Posterior vena cava (tissue), 2 donors: ENCODE measurements at places on chromosomes 13 and 19. TPM values are rescaled to one million over a fixed set of nuclear protein-coding genes. Genes with fewer than 3 reads are reported as not detected.
A peak's percentile ranks its signal among the peaks of the same experiment; 100 is the strongest.

LGALS7B gene
- total RNA-seq, result not detected

SETDB2 gene
- 11.0 TPM for total RNA-seq

GRCh38 chr19:48169939-48170803 lies at the start of the genes LIG1 and ZSWIM9:
TSS of gene LIG1 (minus strand) at chr19:48170344. CDS start at chr19:48165566, 4,778 bp downstream.
TSS of gene ZSWIM9 (plus strand) at chr19:48170680. CDS start at chr19:48171803, 1,123 bp downstream.
- peak; percentile 97 for DNase-seq

DNA sequence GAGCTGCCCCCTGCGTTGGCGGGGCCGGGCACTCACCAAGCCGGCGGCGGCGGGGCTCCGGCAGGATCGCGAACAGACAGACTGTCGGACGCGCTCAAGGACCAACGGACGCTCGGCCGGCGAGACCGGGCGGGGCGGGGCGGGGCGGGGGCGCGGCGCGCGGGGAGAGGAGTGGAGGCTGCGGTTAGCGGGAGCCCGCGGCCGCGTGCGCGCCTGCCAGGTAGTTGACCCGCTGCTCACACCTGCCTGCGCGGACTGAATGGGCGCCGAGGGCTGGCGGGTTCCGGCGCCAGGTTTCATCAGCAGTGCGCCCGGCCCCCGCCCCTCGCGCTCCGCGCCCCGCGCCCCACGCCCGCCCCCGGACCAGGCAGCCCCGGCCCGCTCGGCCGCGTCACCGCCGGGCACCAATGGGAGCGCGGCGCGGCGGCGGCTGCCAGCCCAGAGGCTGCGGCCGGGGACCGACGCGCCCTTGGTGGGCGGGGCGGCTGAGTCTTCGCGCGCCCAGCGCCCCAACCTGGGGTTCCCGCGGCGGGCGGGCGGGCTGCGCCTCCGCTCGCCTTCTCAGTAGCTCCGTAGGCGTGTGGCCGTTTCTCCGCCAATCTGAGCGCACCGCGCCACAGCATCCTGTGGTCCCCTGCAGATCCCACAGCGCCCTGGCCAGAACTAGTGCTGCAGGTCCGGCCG lies at the start of gene SLC7A1:
Gene SLC7A1 (minus strand): TSS at position 309 of the 684 bp plus-strand sequence. CDS start 59,500 bp downstream, outside the sequence.
- peak; percentile 92 for DNase-seq

DNA sequence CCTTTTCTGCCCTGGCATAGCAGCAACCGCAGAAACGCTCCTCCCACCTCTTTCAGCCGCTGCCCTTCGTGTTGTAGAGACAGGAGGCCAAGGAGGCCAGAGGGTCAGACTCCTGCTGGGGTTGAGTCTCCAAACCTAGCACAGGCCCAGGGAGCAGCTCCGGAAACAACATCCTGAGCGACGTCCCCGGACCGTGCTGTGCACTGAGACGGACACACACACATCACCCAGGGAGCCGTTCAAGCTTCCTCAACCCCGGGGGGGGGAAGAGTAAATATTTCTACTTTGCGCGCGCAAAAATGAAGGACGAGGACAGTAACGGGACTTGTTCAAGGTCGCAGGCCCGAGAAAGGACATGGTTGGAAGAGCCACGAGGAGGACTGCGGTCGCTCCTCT lies 657 bp downstream of the ZNF550 start:
- DNase-seq, result no peak

CGB5 gene
- total RNA-seq, result not detected

ZNF675 gene
- 6.6 TPM for total RNA-seq

DNA sequence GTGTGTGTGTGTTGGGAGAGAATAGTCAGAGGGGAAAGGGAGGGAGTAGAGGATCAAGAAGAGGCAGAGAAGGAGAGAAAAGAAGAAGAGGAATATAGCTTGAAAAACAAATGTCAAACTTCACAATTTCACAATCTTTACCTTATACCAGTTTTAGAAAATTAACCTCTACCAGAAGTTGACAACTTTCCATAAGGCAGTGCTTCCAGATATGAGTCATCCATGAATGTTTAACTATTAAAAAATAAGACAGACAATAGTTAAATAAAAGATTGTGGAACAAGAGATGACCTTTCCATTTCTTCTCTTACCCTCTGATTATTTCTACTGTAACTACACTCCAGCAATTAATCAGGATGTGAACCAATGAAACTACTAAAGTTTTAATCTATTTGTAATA lies 229.4 kb downstream of the ITGBL1 start:
- no peak for DNase-seq

DNA sequence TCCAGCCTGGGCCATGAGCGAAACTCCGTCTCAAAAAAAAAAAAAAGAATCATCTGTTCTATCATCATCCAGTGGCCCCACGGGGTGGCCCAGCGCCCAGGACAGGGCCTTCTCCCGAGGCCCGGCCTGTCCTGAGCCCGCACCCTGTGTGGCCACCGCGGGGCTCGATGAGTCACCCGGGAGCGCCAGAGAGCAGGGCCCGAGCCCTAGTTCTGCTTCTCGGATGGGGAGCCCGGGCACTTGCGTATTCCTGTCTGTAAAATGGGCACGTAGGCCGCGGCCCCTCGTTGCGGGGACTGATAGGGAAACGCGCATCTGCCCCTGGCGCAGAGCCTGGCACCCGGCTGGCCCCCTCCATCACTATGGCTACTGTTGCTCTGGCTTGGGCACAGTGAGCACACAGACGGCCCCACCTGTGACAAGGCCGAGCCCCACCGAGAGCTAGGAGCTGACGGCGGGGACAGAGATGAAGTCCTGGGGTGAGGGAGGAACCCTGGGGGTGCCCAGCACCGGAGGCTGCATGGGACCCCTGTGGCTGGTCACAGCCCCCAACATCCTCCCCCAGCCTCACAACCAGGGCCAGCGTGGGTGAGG lies 21.3 kb upstream of the UQCR11 start:
- no peak for DNase-seq

- DNase-seq, result no peak
Observed at GRCh38 chr13:110683203-110683883, 22.6 kb downstream of the CARS2 start.

DNA sequence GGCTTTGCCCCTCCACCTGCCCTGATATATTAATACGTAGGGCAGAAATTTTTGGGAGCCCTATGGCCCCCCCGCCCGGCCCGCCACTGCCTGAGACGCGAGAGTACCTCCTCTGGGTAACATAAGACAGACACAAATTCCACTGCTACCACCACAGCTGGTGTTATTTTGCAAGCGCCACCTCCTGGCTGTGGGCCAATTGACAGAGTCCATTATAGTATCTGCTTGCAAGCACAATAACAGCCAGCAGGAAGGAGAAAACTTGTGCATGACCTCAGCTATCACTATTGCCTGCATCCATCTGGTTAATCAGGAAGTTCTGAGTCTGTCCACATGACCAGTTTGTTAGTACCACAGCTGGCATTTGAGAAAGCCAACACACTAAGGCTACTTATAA lies 25.3 kb upstream of the OR10H2 start:
- DNase-seq, result peak; percentile 93

GRCh38 chr19:7874076-7874896 lies at the start of gene PRR36:
TSS of gene PRR36 (minus strand) at chr19:7874390. CDS start at chr19:7873689, 701 bp downstream.
- DNase-seq, result no peak

- no peak for DNase-seq
Observed at GRCh38 chr19:50434525-50434924, 1.8 kb downstream of the MYBPC2 start.

GRCh38 chr13:98975822-98976261 lies 2.0 kb downstream of the DOCK9 start:
- no peak for DNase-seq

OR10H1 gene
- 0.05 TPM for total RNA-seq

DNA sequence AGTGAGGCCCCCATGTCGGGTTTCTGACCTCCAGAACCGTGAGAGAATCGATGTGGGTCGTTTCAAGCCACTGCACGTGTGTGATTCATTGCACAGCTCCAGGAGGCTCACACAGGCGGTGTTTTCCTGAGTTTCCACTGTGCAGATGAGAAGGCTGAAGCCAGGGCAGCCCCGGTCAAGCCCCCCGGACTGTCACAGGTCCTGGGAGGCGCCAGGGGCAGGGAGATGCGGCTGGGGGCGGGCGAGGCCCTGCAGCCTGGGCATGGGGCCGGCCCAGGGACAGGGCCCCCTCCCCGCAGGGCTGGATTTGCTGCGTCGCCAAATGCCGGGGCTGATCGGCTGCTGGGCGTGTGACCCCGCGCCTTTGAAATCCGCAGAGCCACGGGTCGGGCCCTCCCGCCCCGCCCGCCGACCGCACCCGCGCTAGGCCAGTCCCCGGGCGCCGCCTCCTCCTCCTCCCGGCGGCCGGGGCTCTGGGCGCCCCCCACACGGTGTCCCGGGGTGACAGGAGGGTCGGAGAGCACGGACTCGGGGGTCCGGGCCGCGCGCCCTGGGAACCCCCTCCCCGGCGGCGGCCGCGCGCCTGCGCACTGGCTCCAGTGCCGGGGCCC lies 9.9 kb upstream of the MKNK2 start:
- DNase-seq, result peak; percentile 92

GRCh38 chr19:52138983-52139251 lies 821 bp downstream of the ZNF616 start:
- no peak for DNase-seq

LILRB3 gene
- 14.6 TPM for total RNA-seq

KLK12 gene
- total RNA-seq, result not detected

DNA sequence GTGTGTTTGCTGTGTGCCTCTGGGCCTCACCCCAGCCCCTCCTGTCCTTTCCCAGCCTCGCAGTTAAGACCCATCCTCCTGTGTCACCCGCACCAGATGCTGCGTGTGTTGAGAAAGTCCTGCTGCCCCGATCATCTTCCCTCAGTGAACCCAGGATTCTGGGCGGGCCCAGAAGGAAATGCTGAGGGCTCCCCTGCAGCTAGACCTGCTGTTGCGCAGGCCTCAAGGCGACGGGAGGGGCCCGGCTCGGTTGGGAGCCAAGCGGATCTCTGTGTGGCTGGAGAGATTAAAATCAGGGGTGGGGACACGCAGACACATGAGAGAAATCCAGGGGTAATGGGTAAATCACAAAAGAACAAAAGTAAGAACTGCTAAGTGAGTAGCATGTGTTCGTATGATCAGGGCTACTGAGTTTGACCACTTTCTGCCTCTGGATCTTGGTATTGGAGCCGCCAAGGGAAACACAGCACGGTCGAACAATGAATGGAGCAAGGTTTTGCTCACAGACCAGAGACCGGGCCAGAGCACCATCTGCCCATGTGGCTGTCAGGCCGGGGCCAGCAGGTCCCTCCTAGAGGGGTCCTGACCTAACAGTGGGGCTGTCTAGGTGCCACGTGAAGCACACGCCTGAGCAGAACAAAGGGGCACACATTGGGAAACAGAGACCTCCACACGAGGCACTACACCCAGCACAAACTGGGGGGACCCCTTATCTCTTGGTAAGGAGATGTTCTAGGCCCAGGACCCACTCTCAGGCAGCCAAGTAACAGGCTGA lies 7.1 kb downstream of the ZSCAN1 start:
- DNase-seq, result no peak

DNA sequence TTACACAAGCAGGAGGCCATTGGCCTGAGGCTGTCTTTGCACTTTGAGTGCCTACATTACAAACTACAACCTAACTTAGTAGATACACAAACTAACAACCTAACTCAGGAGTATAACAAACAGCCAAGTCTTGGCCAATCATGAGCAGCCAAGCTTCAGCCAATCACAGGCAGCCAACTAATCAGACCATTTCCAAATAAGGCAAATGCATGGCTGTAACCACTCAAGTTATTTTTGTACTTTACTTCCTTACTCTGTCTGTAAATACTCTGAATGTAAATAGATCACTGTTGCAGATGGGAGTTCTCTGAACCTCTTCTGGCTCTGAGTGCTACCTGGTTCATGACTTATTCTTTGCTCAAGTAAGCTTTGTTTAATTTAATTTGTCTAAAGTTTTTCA lies 748.1 kb upstream of the SGCG start:
- no peak for DNase-seq

DNA sequence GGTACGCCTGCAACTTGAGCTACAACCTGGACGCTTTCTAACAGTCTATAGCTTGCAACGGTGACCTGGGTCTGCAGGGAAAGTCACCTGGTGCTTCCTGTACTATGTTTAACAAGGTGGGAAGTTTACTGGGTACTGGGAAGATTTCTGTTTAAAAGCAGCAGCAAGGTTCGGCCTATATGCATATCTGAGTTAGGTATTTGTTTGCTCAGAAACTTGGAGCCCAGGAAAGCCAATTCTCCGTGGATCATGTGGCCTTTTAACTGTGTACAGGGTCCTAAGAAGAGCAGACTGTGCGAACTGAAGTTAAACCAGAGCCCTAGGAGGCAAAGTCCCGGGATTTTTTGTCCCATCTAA lies 103.1 kb downstream of the STK24 start:
- DNase-seq, result no peak

- no peak for DNase-seq
Observed at GRCh38 chr19:33234736-33235135, 9.1 kb upstream of the SLC7A10 start.

- no peak for DNase-seq
Observed at GRCh38 chr13:29577136-29578051, 18.1 kb downstream of the SLC7A1 start.

GRCh38 chr13:53560556-53560955 lies 531.9 kb downstream of the OLFM4 start:
- DNase-seq, result no peak

GRCh38 chr13:95547531-95548167 lies 4.9 kb upstream of the CLDN10 start:
- no peak for DNase-seq

- DNase-seq, result no peak
Observed at GRCh38 chr13:40159736-40160135, 504.3 kb downstream of the COG6 start.

- peak; percentile 84 for DNase-seq
Observed at GRCh38 chr13:24271601-24272451, 37.6 kb upstream of the C1QTNF9 start.

CYP2A13 gene
- not detected for total RNA-seq

ELL gene
- total RNA-seq, result 19.5 TPM

DNA sequence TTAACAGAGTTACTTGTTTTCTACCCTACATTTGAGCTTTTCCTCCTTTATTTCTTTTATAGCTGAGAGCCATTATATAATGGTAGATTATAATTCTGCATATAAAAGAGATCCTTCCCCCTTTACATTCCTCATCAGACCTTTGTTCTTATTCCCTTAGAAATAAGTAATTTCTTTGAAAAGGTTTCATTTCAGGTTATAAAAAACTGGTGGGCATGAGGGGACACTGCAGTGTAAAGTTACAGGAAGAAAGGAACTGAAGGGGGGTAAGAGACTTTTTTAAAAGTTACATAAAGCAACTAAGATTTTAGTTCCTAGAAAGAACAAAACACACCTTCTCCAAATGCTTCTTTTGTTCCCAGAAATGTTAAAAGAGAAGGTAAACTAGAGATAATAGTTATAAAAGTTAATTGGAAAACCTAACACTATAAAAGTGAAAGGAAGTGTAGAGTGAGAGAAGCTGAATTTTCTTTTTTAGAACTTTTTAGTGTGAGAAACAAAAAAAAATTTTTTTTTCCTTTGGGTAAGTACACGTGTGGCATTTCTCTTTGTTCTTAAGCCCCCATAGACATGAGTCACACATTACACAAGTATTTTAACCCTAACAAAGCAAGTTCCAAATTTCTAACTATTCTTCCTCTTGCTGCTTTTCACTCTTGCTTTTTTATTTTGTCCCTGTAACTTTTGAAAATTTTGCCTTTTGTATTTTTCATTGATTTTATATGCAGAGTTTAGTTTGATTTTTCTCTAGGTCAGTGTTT lies 106.4 kb upstream of the MLNR start:
- no peak for DNase-seq

OR4F17 gene
- not detected for total RNA-seq

RNF17 gene
- 0.14 TPM for total RNA-seq

DNA sequence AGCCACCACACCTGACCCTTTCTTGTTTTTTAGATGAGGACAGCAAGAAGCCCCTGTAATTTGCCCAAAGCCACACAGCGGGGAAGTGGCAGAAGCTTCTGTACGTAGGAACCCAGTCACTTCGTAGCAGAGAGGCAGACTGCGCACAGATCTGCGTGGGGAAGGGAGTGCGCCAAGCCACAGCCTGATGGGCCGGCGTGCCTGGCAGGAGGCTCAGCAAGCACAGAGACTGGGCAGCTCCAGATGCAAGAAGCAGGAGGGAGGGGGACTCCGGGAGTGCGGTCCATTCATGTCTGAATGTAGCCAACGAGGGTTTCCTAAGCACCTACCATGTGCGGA lies 347 bp upstream of the TJP3 start:
- DNase-seq, result no peak
